ENCODE measurements at places on chromosomes 12 and 14.
A peak's percentile ranks its signal among the peaks of the same experiment; 100 is the strongest.

- peak; percentile 90 for DNase-seq
Measured at GRCh38 chr14:49975276-49975675, 82.4 kb downstream of the ARF6 start.

- DNase-seq: no peak
Measured at GRCh38 chr12:13811061-13811460, 170.3 kb downstream of the GRIN2B start.

GRCh38 chr12:41277946-41278267, 89.8 kb downstream of the PDZRN4 start:
- DNase-seq: no peak

DNA sequence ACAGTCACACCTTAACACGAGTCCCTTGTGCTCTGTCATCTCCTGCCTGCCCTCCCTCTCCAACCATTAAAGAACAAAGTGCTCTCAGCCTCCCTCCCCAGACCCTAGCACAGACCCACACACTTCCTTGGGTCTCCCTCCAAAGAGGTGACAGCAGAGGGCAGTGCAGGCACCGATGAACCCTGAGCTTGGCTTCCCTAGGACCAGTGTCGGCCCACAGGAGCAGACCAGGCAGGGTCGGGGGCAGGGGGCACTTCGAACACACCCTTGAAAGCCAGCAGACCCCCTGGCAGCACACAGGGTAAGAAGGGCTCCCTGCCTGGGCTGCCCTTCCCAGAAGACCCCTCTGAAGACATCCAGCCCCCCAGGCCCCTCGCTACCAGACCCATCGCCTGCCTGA, 7.0 kb downstream of the CDK2AP1 start:
- DNase-seq: no peak

DNA sequence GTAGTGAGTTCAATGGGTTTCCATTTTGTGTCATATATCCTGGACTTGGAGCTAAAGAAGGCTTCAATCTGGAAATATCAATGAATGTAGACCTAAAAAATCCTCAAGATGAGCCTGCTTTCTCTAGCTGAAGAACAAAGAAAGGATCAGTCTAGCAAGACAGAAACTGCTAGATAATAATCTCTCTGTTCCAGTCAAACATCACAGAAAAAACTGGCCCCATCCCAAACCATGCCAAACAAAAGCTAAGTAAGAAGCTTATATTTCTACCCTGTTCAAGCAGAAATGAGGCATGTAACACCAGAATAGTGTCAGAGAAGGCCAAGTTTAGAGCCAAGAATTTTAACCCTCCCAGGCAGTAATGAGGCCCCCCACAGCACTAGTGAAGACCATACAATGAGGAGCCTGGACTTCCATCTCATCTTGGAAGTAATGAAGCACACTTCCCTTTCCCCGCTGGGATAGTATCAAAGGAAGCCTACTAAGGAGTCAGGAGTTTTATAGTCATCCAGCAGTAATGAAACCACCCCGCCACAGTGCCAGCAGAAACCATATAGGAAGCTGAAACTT, 95.8 kb downstream of the NELL2 start:
- no peak for DNase-seq

GRCh38 chr12:132853285-132854092, 24.8 kb upstream of the GOLGA3 start:
- DNase-seq: no peak

DNA sequence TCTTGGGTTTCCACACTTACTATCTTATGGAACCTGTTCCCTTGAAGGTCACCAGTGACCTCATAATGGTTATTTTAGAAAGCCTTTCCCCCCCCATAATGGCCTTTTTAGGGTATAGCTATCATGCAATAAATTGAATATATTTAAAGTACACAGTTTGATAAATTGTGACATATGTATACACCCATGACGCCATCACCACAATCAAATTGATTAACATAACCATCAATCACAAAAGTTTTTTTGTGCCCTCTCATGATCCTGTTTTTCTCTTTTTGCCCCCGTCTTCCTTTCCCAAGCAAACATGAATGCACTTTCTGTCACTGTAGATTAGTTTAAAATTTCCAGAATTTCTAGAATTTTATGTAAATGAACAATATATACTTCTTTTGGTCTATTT, 28.7 kb upstream of the OR4E1 start:
- DNase-seq: no peak

Measured in fibroblast of lung (primary cell).